ENCODE measurements at places on chromosomes 1 and 21.

DNA sequence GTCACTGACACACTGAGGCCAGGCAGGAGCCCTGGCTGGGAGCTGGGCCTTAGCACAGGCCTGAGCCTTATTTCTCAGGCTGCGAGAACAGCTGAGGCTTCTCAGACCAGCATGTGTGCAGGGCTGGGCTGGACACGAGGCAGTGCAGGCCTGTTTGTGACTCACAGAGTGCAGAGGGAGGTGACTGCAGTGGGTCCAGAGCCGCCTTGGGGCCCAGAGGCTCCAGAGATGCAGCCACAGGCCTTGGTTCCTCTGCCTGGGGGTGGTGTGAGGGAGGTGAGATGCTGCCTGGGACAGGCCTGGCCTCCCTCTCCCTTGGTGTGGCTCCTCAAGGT is 61.2 kb upstream of the ETV3 start:
- DNase-seq: no peak

DNA sequence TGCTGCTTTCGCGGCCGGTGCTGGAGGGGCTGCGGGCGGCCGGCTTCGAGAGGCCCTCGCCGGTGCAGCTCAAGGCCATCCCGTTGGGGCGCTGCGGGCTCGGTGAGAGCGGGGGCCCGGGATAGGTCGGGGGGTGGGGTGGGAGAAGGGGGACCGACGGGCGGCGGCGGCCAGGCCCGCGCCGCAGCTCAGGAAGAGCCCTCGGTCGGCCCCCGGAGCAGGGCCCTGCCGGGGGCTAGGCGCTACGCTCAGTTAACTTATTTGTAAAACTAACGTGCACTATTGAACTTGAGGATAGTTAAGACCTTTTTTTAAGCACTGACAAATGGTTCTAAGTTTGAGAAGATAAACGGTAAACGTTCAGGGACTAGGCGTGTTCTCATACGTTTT is 418 bp downstream of the DDX20 start:
- DNase-seq: no peak

GRCh38 chr1:60367532-60367931 is 294.0 kb upstream of the C1orf87 start:
- no peak for DNase-seq

GRCh38 chr1:118158924-118159323 is 26.1 kb downstream of the SPAG17 start:
- DNase-seq: no peak

DNA sequence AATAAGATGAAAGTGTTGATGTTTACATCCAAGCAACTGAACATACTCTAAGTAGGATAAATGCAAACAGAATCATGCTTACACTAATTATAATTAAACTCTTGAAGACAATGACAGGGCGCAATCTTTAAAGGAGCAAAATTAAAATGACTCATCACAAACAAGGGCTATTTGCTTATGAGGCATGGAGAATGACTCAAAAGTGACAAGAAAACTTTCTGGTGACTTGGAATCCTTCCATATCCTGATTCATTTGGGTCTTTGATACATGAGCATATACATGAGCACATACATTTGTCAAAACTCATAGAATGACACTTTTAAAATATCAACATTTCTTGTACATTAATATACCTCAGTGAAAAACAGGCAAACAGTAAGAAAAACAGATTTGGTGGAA is 1632.3 kb downstream of the KCNT2 start:
- no peak for DNase-seq

- no peak for DNase-seq
Observed at GRCh38 chr1:6688001-6688400, 13.6 kb downstream of the DNAJC11 start.

- DNase-seq: no peak
Observed at GRCh38 chr21:25615880-25616279, 8.6 kb upstream of the MRPL39 start.

DNA sequence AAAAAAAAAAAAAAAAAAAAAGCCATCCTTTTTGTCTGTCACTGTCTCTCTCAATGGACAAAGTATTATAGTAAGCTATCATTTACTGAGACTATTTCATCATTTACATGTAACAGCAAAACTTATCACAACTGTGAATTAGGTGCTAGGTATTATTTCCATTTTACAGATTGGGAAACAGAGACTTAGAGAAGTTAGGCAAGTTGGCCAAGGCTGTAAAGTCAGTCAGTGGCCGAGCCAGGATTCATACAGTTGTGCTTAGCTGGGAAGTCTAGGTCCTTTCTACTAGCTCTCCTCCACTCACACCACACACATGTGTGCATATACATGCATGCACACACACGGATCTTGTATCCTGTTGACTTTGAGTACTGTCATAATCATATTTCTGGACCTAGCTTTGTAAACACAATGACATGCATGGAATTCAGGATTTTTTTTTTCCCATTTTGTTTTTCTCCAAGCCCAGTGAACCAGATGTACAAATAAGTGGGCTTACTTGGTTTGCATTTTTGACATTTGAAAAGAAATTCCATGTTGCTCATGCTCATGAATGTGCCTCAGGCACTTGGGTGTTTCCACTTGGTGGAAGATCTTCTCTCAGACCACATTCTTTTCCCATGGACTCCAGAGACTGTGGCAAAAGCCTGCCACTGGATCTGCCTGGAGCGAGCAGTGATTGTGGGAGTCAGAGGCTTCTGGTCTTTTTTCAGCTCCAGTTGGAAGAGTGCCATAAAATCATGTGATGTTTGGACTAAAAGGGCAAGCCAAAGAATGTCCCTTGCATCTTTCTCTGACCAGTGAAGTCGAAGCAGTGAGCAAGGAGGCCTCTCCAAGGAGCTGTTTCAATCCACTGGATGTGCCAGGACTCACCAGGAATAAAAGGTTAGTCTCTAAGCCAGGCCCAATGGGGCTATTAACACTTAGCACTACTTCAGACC is 61.7 kb upstream of the DNAJC6 start:
- no peak for DNase-seq

- DNase-seq: no peak
Observed at GRCh38 chr1:233544304-233544703, 69.6 kb upstream of the KCNK1 start.
